ENCODE measurements at places on chromosomes 12 and 14. TPM values are rescaled to one million over a fixed set of nuclear protein-coding genes. Genes with fewer than 3 reads are reported as not detected.

TAS2R13 gene
- total RNA-seq = 1.8 TPM

TEX52 gene
- not detected for total RNA-seq

LRTM2 gene
- not detected for total RNA-seq

KRT7 gene
- total RNA-seq = 248 TPM

GRCh38 chr14:35366521-35366976 lies 38.0 kb downstream of the NFKBIA start:
- no peak for DNase-seq

DNA sequence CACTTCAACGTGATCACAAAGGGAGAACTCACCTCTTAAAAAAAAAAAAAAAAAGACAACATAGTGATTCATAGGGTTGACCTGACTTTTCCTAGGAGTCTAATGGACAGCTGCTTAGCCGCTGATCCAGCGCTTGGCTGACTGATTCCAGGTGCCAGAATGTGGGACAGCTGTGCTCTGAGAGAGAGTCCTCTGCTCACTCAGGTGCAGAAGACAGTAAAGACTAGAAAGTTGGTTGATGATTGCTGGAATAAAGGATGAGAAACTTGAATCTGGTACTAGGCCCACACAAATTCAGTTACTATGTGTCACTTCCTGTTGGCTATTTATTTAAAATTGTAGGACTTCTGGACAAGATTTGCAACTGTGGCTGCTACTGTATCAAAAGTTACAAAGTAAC lies 229.4 kb downstream of the CHST11 start:
- DNase-seq = no peak

DNA sequence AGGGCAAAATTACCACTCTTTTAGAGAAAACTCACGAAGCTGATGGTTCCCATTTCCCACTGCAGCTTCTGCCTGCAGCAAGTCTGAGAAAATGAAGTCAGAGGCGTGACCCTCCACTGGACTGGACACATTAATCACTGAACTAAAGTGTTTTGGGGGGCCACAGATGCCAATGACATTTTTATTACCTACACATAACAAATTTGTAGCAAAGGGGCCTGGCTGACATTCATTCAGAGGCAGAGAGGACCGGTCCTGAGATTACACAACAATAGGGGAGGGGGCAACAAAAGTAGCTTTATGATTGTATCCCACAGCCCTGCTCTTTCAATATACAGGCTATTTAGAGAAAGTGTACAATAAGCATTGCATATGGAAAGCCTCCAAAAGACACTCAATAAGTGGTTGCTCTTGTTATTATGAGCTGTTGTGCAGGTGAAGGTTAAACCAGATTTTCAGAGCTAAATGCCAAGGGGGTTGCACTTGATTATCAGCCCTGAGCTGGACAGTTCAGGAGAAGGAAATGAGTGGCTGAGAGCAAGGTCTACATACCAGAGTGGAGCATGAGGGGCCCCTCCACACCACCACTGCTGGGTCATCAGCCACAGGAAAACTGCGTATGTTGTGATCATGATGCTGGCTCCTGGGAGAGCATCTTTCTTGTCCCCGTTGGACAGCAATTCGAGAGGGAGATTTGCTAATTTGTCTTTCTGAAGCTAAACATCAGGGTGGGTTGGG lies 41.5 kb upstream of the CCDC60 start:
- DNase-seq = no peak

GRCh38 chr12:40086471-40086870 lies 19.4 kb downstream of the SLC2A13 start:
- DNase-seq = no peak

- DNase-seq = no peak
Measured at GRCh38 chr14:53001787-53002378, 51.0 kb upstream of the FERMT2 start.

DNA sequence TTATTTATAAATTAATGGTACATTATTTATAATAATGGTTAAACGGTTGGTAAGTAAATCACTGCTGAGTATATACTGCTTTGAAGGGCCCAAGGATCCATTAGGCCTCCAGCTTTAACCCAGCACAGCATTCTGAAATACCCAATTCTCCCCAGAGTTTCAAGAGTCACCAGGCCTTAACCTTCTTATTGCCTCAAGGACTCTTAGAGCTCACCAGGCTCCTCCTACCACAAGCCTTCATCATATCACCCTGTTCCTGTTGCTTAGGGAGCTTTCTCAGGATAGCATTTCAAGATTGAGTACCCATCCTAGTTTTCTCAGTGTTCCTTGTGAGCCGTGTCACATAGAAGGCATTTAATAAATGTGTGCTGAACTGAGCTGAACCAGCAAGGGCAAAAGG lies 242.5 kb downstream of the FBXL14 start:
- DNase-seq = no peak

DNA sequence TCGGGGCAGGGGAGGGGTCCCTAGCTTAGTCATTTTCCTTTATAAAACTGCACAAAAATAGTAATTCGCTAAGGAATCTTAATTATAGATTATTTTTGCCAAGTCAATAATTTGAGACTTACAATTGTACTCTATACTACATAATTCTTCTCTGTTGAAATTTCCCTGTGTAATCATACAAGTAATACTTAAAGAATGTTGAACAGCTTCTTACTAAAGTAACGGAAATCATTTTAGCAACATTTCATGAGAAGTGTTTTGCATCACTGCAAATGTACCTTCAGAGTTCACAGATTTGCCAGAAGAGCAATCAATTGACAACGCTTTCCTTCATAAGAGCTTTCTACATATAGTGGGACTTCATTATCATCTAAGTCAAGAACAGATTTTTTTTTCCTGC lies 7.9 kb upstream of the GNG2 start:
- no peak for DNase-seq

GRCh38 chr12:76830436-76830835 lies 48.4 kb downstream of the CSRP2 start:
- no peak for DNase-seq

GRCh38 chr14:36217027-36217426 lies 40.5 kb upstream of the PTCSC3 start:
- DNase-seq = no peak

GRCh38 chr14:60506985-60507829 lies 1.7 kb upstream of the SIX6 start:
- DNase-seq = no peak

DNA sequence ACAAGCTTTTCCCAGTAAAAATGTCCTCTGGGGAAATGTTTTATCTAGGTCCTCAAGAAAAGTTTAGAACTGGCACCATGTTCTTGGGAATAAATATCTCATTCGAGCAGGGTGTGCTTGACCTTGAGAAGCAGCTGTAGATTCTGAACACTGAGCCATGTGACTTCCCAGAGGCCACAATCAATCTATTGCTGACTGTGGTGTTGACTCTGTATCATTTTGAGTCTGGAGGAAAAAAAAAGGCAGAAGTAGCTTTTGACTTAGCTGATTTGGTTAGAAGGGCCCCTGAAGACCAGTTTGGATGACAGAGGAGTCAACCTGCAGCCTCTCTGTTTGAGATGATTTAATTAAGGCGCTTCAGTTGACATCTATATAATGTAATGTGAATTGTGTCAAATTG lies 592.4 kb upstream of the SEL1L start:
- no peak for DNase-seq

DNA sequence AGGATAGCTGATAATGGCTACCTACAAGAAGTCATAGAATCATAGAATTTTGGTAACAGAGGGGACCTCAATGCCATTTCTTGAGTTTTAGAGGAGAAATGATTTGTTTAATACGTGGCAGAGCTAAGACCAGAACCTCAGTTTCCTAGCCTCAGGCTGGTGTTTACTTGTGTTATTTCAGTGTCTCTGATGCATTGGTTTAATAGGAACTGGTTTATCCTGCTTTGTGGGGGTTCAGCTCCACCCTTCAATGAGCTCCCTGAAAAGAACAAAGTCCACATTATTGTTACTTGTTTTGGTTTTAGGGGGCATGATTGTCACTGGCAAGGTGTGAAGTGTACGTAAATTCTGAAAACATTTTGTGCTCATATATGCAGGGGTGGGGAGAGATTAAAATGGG lies 55.4 kb downstream of the AKAP6 start:
- DNase-seq = no peak

GRCh38 chr12:130281153-130281799 lies 56.4 kb upstream of the PIWIL1 start:
- no peak for DNase-seq

GRCh38 chr12:40313928-40314327 lies 89.1 kb downstream of the LRRK2 start:
- DNase-seq = no peak

GRCh38 chr14:50516091-50516490 lies 16.3 kb downstream of the MAP4K5 start:
- no peak for DNase-seq

- DNase-seq = no peak
Measured at GRCh38 chr14:65080960-65081747, 21.2 kb downstream of the MAX start.

DNA sequence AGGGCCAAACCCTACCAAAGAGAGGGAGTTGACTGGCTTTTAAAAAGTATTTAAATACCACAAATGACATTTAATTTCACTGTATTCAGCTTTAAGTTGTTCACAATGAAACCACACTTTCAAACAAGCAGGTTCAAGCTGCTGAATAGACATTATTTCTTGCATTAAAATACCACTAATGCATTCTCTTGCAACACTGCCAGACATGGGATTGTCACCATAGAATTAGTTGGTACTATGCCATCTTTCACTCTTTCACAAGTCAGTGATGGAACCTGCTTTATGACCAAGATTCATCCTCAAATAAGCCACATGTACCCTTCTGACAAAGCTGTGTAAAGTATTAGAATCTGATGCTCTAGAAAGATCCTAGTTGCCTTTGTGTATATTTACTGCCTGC lies 239.4 kb downstream of the PAWR start:
- DNase-seq = no peak

- no peak for DNase-seq
Measured at GRCh38 chr14:99468836-99469592, 11.6 kb downstream of the SETD3 start.

DNA sequence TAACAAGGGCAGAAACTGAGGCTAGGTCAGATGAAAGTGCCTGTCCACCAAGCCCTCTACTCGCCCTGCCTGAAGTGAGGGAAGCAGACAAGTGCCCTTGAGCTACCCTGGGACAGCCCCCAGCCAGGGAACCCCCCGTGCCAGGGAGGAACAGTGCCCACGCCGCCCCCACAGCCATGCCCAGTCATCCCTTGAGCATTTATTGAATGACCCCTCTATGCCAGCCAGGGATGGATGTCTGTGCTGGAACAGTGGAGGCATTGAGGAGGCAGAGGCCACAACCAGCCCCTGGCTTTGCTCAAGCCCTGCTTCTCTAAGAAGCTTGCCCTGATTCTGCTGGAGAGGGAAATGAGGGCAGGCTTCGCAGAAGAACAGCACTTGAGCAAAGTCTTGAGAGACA lies 3.7 kb upstream of the AQP6 start:
- DNase-seq = no peak

GRCh38 chr14:35351497-35351896 lies 53.1 kb downstream of the NFKBIA start:
- DNase-seq = no peak

GRCh38 chr12:12909228-12909994 lies 18.0 kb downstream of the GPRC5A start:
- DNase-seq = no peak
